HCEC 1CT (cell line): ENCODE measurements at places on chromosomes 4 and X.

DNA sequence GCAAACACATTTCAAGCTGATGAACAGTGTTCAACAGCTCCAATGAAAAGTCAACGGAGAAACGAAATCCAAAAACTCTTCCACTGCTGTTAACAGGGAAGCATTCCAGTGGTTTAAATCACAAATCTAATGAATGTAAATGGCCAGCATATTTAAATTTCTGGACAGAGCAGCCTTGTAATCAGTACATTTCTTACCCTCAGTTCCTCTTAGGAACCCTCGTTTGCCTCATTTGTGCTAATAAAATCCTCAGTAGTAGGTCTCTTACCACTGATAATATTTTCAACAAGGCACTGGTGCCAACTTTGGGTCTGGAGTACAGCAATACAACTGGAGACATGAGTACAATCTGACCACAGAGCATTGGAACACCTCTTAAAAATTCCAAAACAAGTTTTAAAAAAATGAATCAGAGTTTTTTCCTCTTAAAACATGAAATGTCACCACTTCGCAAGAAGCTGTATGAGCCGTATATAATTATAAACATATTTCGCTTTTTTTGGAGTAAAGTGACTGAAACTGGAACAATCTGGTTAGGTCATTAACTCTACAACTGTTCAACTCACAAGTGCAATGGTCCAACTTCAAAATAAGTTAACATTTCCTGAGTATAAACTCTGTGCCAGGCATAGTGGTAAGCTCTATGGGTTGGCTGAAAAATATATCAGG is 211.2 kb downstream of the CPEB2 start:
- DNase-seq, result no peak

GRCh38 chr4:111499291-111499690 is 646.0 kb upstream of the FAM241A start:
- no peak for DNase-seq

- DNase-seq, result no peak
Measured at GRCh38 chr4:2368746-2369437, 49.6 kb downstream of the ZFYVE28 start.

- DNase-seq, result no peak
Measured at GRCh38 chr4:186264660-186265059, 1.3 kb upstream of the F11 start.

- no peak for DNase-seq
Measured at GRCh38 chr4:154025110-154025509, 236.2 kb upstream of the SFRP2 start.

DNA sequence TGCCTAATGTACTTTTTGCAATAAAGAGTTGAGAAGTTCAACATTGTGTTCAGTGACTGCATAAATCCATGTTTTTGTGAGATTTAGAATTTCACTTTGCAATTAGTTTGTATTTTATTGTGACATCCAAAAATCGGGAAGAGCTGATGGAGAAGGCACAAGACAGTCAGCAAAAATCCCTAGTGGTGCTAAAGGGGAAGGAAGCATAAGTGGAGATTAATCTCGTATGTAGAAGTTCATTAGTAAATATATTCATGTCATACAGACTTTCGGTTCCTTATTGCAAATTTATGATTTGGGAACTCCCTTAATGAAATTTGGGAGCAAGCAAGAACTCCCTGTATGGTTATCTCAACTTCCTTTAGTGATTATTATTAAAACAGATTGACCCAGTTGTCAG is 57.8 kb upstream of the SLC39A8 start:
- no peak for DNase-seq

- DNase-seq, result no peak
Measured at GRCh38 chr4:185742766-185743165, 69.2 kb downstream of the SORBS2 start.

DNA sequence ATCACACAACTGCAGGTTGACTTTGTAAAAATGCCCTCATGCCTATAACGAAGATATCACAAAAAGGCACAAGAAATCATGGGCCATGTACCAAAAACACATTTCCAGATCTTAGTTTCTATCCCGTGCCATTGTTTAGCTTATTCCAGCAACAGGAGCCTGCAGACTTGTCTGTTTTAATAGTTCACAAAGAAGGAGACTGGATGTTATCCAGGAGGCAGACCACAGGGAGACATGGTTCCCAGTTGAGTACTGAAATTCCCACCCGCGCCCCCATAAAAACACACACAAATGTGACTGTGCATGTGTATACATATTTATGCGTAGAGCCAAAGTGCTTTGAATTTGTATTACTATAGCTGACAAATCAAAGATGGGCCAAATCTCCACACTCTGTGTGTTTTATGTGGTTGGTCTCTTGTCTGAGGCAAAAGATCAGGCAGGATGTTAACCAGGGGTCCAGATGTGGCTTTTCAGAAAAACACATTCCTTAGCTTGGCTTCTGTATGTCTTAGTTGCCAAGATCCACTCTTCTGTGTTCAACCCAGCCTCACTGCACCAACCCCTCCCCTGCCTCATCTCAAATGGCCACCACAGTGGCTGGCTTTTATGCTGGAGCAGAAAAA is 469.2 kb upstream of the DIPK2B start:
- peak; percentile 41 for DNase-seq

DNA sequence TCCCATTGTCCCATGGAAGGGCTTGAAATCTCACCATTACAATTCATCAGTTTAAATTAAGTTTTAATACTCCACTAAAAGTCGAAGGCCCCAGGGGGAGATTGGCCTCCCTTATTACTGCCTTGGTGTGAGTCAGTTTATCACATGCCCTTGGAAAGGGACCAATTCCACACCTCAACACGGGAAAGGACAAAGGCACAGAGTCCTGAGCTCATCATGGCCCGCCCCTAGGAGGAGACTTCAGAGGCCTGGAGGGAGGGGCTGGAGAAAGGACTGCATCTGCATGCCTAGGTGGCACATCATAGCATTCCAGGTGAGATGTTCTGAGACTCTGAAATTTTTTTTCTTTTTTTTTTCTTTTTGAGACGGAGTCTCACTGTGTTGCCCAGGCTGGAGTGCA is 2.8 kb upstream of the SEL1L3 start:
- DNase-seq, result no peak

GRCh38 chr4:74613266-74613665 is 168.3 kb downstream of the AREG start:
- DNase-seq, result no peak

DNA sequence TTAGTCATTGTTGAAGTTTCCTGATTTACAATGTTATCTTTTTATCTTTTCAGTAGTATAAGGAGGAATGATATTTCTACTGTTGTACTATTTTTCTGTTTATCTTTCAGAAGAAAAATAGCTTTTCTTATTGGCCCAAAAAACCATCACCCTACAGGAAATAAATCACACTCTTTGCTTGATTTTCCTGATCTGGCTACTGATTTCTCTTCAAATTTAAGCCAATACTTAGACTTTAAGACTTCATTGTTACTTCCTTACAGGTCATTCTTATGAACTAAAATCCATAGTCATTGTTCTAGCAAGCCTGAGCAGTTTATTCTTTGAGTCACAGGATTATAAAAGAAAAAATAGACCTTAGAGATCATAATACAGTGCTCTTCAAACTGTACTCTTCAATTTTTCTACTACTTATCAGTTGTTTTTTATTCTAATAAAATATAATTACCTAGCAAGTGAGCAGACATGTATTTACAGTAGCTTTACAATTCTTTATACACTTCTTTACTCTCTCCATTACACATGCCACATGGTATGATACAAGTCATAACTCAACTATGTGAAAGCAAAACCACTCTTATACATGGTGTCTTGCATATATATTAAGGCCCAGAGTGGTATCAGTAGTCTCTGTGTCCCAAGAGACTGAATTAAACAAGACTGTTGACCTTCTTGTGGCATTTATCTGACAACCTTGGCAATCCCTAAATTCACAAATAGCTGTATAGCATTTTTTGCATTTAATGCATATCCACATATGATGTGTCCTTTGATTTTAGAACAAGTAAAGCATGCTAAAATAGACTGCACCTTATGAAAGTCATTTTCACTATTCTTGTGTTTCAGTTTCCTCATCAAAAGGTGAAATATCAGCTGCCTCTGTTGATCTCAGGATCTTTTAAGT is 47.9 kb downstream of the TET2 start:
- DNase-seq, result peak; percentile 51

- peak; percentile 4 for DNase-seq
Measured at GRCh38 chr4:242121-242848, 63.0 kb downstream of the ZNF732 start.

DNA sequence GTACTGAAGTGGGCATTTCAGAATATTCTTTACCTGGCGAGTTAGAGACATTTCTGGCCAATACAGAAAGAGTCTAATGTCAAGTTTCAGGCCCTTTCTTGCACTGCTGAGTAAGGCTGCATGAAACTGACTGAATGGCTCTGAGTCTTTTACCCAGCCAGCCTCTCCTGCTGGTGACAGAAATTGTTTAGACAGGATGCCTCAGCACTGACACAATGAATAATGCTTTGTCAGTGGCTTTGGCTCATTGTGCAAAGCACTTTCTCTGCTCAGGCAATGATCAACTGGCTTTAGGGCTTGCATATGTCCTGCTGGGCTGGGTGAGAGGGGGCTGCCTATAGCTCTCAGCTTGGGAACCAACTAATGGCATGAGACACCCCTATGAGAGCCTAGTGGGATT is 45.5 kb downstream of the CLNK start:
- no peak for DNase-seq

GRCh38 chrX:50827996-50828395 is 14.0 kb upstream of the SHROOM4 start:
- no peak for DNase-seq

GRCh38 chrX:19343535-19344408 is at the start of gene PDHA1:
PDHA1 (plus strand) TSS chrX:19343927; CDS start chrX:19344038, 111 bp downstream.
- DNase-seq, result peak; percentile 87

DNA sequence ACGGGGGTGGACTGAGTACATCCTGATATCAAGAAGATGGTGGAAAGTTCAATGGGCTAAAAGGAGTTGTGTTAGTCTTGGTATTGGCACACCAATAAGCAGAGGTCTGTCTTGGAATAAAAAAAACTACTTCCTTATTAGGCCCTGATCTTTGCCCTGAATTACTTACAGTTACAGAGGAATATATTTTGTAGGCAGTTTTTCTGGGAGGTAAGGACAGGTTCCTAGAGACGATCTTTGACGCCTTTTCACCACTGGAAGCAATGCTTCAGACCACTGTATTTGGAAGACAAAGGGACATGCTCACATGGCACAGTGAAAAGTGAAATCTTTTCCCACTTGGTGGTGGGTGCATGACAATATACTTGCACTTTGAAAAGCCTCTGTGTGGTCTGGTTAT is 618 bp upstream of the XK start:
- no peak for DNase-seq

DNA sequence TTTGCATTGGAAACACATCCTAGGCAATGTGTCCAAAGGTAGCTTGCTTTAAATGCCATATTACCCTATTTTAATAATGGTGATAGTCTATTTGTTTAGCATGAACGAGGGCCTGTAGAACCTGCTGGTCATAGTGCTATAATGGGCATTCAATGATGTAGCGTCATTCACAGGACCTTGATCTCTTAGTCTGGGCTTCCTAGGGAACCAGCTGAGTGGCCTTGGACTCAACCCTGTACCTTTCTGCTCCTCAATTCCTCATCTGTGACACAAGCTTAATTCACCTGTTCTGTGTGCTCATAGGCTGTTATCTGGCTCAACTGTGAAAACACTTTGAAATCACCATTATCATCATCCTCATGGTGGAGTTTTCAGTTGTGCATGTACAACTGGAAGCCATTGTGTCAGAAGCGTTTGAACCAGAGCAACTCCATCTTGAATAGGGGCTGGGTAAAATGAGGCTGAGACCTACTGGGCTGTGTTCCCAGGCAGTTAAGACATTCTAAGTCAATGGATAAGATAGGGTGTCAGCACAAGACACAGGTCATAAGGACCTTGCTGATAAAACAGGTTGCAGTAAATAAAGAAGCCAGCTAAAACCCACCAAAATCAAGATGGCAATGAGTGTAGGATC is 346.8 kb upstream of the KLF3 start:
- no peak for DNase-seq

- DNase-seq, result peak; percentile 1
Measured at GRCh38 chr4:170529748-170530722, 440.3 kb upstream of the AADAT start.

- DNase-seq, result no peak
Measured at GRCh38 chrX:48045410-48046311, 25.8 kb downstream of the ZNF630 start.

DNA sequence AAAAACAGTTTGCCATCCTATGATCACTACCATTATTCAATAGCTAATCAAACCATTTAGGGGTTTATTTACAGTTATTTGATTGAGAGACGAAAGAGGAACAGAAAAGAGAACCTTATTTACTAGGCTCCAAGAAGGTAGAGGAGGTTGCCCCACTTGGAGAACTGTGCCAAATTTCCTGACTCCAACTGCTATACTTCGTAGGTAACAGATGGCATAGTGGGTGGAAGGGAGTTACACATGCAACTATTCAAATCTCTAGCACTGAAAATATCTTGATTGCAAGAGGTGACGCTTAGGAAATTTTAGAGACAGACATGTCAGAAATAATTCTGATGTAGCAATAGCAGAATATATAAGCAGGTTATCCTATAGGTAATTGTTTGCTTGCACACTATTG is 38.0 kb upstream of the TMPRSS11F start:
- no peak for DNase-seq

DNA sequence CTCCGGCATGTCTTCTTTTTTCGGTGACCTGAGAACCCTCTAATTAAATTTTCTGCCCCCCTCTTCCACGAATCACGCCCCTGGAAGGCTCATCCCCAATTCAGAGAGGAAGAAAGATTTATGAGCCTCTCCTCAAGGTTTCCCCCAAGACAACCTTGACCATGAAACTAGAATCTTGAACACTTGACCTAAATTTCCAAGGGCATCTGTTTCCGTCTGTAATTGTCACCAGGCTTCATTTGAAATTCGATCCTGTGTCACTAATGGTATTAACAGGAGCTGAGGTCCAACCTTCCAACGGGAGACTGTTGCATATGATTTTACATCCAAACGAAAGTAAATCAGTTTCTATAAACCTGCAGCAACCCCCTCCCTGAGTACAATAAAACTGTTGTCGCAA is 139.9 kb upstream of the ZIC3 start:
- DNase-seq, result no peak

GRCh38 chr4:48664938-48665337 is 115.1 kb downstream of the FRYL start:
- no peak for DNase-seq
